ENCODE measurements at places on chromosomes 7 and 10.

- DNase-seq, result no peak
Observed at GRCh38 chr10:12921163-12921562, 80.3 kb downstream of the CCDC3 start.

- DNase-seq, result peak; percentile 98
Observed at GRCh38 chr7:42292991-42293521, 56.0 kb upstream of the GLI3 start.

DNA sequence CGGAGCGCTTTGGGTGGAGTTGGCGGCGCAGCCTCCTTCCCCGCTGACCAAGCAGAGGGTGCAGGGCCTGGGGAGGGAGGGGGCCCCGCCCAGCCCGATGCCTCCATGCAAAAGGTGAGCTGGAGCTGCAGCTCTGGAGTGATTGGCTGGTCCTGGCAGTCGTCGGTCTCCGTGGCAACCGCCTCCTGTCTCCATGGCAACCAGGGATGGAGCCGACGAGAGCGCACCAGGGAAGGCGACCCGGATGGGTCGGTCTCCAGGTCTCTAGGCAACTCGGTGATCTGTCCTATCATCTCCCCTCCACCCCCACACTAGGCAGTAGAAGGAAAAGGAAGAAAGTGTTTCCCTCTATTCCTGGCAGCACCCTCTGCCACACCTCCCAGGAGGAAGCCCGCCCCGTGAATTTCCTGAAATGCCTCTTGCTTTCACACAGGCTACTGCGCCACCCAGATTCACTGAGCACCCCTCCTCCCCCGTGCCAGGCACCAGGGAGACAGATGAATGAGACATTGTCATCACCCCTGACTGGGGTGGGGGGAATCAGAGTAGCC is 647 bp upstream of the NACAD start:
- peak; percentile 55 for DNase-seq

DNA sequence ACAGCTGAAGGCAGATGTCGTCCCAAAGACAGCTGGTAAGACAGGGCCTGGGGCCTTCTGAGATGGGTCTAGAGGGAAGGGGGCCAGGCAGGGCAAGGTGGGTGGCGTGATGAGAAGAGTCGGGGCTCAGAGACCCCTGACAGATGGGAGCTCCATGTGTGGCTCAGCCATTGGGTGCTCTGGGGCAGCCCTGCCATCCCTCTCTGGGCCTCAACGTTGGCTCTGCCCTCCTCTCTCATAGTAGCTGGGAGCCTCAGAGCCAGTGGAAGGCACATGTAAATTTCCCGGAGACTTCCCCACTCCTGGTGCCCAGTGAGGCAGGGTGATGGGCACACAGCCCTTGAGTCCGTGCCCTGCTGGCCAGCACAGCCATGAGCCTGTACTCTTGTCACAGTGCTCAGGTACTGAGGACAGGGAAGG is 1.8 kb downstream of the PPIF start:
- no peak for DNase-seq

- no peak for DNase-seq
Observed at GRCh38 chr10:34294137-34294536, 521.0 kb downstream of the PARD3 start.

All from bronchial epithelial cell (primary cell).